ENCODE measurements at places on chromosomes 1 and 21.

DNA sequence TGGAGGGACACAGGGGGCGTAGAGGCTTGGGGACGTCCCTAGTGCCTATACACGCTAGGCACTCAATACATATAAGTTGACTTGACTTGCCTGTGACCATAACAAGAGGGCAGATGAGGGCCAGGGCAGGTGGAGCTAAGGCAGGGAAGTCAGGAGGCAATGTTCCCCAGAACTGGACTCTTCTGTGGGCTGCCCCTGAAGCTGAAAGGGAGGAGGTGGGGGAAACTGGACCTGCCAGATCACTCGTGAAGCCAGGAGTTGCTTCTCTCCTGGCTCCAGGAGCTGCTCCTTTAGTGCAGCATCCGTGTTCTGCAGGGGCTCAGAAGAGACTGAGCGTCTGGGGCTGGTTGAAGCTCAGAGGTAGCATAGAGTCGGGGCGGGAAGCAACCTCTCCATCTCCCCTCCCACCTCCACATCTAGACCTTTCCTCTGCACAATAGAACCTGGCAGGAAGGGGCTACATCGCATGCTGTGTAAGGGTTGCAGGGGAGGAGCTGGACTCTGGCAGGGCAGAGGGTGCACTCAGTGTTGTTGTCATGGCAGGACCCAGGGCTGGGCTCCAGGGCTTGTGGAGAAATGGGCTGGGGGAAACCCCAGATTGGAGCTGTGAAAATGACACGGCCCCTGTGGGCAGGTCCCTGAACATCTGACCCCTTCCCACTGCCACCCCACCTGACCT lies 2.9 kb upstream of the SEMA4A start:
- no peak for DNase-seq

DNA sequence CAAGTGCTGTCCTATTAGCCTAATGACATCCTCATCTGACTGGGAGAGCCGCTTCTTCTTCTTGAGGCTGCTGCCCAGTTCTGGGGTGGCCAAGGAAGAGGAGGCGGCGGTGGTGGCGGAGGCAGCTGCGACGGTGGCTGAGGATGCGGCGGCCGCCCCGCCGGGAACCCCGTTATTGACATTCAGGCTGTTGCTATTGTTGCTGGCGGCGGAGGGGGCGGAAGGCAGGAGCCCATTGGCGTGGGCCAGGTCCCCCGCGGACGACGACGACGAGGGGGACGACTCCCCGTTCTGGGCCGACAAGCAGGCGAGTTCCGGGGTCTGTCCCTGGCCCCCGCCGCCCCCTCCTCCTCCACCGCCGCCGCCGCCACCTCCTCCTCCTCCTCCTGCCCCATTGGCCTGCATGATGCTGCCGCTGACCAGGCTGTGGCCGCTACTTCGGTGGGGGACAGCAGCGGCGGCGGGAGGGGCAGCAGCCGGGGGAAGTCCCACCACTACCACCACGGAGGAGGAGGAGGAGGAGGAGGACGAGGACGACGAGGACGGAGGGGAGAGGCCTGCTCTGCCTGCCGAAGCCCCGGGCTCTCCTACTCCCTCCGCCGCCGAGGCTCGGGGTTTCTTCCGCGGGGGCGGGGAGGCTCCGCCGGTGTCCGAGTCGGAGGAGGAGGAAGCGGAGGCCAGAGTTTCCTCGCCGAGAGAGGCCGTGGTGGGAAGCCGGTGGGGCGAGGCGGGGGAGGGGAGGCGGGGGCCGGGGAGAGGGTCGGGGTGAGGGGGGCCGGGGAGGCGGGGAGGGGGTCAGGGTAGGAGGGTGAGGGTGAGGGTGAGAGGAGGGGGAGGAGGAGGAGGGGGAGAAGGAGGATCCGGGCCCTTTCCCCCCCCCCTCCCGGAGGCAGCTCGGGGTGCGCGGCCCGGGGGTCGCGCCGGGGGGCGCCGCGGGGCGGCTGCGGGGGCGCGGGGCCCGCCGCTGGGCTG lies 610 bp downstream of the WDR26 start:
- no peak for DNase-seq

GRCh38 chr1:177256153-177257075 lies 85.7 kb downstream of the BRINP2 start:
- DNase-seq: no peak

DNA sequence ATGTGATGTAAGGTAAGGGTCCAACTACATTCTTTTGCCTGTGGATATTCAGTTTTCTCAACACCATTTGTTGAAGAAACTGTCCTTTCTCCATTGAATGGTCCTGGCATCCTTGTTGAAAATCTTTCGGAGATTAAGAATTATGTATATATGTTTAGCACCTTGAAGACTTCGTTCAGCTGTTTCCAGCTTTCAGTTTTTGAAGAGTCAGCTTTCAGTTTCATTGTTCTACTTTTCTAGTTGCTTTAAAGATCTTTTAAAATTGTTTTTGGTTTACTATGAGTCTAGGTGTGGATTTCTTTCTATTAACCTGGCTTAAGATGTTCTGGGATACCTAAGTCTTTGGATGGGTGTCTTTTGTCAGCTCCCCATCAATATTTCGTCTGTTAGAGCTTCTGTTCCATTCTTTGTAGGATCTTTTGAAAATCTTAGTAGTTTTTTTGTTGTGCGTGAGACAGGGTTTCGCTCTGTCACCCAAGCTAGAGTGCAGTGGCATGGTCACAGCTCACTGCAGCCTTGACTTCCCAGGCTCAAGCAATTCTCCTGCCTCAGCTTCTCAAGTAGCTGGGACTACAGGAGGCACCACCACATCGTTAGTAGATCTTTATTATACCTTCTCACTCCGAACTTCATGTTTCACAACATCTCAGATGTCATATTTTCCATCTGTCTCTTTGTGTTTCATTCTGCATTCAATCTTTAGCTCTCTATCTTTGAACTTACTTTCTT lies 353.5 kb upstream of the B3GALT2 start:
- DNase-seq: no peak

- DNase-seq: no peak
These were observed 86.3 kb downstream of the RERE start for GRCh38 chr1:8731162-8731561.

GRCh38 chr1:144101397-144102045 lies 129.7 kb upstream of the FAM72C start:
- DNase-seq: no peak

Data from activated naive CD4-positive, alpha-beta T cell (primary cell).